SJCRH30 (cell line): ENCODE measurements at places on chromosomes 4 and X. TPM values are rescaled to one million over a fixed set of nuclear protein-coding genes. Genes with fewer than 3 reads are reported as not detected.

Gene TMEM165
- 151 and 163 TPM in 2 replicates for total RNA-seq

Gene CXCL1
- 0.23 TPM in 1 of 2 replicates, not detected in the other for total RNA-seq

Gene NHSL2
- total RNA-seq: 0.02 TPM in 1 of 2 replicates, not detected in the other

Gene OPN1MW
- not detected in 2 replicates for total RNA-seq

- DNase-seq: no peak
Observed at GRCh38 chrX:107506596-107507031, 57.2 kb downstream of the FRMPD3 start.

DNA sequence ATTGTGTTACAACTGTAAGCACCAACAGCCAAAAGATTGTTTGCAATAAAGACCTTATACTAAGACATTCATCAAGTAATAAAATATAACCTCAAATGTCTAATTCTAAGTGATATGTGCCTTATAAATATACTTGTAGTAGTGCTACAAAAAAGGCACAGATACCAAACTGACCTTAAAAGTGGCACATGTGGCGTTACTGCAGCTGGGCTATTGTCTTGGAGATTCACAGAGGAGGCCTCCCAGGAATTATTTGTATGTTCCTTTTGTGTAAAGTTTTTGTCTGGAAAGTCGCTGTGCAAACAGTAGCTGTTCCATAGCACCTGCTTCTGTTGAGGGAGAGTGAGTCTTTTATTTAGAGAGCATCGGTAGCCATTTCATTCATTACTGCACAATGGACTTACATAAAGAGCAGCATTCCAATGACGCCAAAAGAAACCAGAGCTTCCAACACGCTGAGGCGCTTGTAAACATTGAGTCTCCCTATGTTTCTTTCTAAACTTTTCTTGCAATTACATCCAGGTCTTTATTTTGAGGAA lies 143.7 kb downstream of the RPA4 start:
- peak; percentile 3 for DNase-seq

- no peak for DNase-seq
Observed at GRCh38 chr4:97359826-97360225, 783.5 kb downstream of the STPG2 start.

GRCh38 chrX:65689377-65689776 lies 21.9 kb downstream of the MSN start:
- no peak for DNase-seq

- DNase-seq: no peak
Observed at GRCh38 chr4:7151668-7152227, 40.6 kb upstream of the SORCS2 start.

- no peak for DNase-seq
Observed at GRCh38 chr4:84727491-84727890, 144.6 kb downstream of the CDS1 start.

- no peak for DNase-seq
Observed at GRCh38 chr4:113616443-113616842, 145.1 kb downstream of the CAMK2D start.

- peak; percentile 91 for DNase-seq
Observed at GRCh38 chrX:119516157-119516702, 48.0 kb downstream of the SLC25A5 start.

DNA sequence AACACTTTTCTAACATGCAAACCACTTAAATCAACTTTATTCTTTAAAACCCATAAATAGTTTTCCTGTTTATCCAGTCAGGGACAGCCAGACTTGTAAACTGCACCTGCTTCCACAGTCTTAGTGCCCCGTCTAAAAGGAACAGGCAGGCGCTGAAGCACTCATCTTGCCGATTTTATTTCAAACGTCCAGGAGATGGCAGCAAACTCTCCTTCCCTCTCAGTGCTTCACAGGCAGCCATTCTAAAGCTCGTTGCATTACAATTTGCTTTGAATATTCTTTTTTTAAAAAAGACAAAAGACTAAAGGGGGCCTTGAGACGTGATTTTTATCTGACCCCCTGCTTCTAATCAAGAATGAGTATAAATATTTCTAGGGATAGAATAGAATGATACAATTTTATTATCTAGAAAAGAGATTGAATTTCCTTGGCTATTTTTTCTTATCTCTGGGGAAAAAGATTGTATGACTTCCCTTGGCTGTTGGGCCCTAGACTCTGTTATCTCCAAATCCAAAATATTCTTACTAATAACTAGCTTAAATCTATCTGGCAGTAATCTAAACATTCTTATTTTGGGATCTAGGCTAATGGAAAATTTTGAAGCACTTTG lies 93.6 kb upstream of the MYOZ2 start:
- DNase-seq: peak; percentile 94

DNA sequence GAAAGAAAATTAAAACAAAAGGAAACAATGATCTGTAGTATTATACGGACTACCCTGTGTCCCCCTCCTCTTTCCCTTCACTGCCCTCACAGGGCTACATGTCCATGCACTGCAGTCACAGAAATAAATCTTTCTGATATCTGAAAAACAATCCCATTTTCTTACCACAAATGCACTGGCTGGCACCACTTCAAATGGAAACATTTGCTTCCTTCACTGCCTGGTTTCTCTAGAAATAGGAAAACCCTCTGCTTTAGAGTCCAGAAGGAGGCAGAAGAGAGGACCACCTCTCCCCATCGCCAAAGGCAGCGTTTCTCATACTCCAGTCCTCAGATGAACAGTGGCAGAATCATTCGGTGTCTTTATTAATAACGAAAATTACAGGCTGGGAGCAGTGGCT lies 98.2 kb downstream of the GRIA3 start:
- DNase-seq: no peak

DNA sequence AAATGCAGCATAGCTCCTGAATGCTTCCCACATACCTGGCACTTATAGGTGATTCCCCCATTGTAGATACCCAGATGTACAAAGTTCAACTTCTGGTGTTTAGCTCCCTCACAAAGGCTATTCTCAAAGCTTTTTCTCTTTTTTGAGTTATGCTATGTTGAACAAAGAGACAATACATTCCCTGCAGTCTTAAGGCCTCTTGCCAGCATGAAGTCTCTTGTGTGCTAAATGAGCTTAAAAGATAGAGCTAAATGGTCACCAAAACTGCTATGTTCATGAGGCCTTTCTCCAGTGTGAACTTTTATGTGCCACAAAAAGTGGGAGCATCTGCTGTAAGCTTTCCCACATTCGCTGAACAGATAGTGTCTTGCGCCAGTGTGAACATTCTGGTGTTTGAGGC lies 111.2 kb upstream of the TMEM47 start:
- no peak for DNase-seq

DNA sequence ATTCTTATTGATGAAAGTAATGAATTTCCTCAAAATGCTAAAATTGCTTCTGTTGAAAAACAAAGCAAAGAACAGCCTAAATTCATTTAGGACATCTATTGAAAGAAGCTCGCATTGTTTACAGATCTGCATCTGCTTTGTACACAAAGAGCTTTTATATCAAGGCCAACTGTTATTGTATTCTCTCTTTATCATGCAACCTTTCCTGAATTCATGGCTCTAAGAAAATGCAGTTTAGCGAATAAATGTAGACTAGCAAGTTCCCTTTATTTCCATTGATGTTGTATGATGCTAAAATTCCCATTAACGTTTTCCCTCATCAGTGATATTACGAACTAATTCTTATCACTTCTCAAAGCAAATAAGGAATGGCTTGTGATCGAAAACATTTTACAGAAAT lies 446.3 kb downstream of the MID1IP1 start:
- no peak for DNase-seq

DNA sequence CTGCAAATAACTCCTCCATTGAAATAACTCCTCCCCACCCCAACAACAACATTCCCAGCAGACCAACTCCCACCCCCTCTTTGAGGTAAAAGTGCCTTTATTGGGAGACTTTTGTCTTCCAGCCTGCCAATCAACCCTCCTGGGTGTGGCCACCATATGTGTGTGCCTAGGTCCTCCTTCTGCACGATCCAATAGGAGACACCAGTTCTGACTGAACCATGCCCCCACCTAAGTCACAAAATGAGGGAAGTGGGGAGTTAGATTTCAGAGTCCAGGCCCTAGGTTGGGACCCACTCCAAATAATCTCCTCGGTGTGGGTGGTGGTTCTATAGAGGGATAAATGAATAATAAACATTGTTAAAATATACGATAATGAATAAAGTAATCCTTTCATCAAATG lies 3.0 kb downstream of the PLP2 start:
- no peak for DNase-seq
